Renal cortical epithelial cell (primary cell): ENCODE measurements at places on chromosomes 12 and 14.

- DNase-seq, result peak; percentile 90
These were observed 103.0 kb downstream of the PUS7L start for GRCh38 chr12:43655586-43655985.

DNA sequence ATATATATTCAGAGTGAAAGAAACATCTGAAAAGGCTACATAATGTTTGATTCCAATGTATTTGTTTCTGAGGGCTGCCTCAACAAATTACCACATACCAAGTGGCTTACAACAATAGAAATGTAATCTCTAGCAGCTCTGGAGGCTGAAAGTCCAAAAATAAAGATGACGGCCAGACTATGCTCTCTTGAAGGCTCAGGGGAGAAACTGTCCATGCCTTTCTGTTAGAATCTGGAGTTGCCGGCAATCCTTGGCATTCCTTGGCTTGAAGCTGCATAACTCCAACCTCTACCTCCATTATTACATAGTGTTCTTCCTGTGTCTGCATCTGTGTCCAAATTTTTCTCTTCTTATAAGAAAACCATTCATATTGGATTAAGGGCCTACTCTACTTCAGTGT is 68.1 kb upstream of the PLEKHG7 start:
- no peak for DNase-seq

GRCh38 chr14:74147571-74147970 is 62.8 kb downstream of the LIN52 start:
- DNase-seq, result no peak

DNA sequence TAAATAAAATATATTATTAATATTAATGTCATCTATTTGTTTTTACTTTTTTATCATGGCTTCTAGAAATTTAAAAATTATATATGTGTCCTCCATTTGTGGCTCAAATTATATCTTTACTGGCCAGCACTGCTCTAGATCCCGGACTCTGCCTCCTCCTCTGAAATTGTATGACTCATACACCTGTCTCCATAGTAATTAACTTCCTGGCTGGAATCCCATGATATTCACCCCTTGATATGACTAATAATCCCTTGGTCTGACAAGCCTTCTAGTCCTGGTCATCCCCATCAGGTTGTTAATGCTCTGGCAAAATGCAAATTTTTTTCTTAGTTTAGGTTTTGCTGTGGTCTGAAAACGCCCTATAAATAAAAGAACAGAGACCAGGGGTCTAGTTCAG is 116.2 kb downstream of the BMP4 start:
- peak; percentile 93 for DNase-seq

- DNase-seq, result no peak
These were observed 63.9 kb downstream of the TGFB3 start for GRCh38 chr14:75917946-75918335.
